ENCODE measurements at places on chromosomes 12 and 14. TPM values are rescaled to one million over a fixed set of nuclear protein-coding genes. Genes with fewer than 3 reads are reported as not detected.

GRCh38 chr12:69443916-69444315, 26.3 kb upstream of the FRS2 start:
- DNase-seq = no peak
- no peak overlapping the region for H3K27ac ChIP-seq
- no peak overlapping the region for H3K4me3 ChIP-seq

The OR4K15 gene
- not detected for total RNA-seq

DNA sequence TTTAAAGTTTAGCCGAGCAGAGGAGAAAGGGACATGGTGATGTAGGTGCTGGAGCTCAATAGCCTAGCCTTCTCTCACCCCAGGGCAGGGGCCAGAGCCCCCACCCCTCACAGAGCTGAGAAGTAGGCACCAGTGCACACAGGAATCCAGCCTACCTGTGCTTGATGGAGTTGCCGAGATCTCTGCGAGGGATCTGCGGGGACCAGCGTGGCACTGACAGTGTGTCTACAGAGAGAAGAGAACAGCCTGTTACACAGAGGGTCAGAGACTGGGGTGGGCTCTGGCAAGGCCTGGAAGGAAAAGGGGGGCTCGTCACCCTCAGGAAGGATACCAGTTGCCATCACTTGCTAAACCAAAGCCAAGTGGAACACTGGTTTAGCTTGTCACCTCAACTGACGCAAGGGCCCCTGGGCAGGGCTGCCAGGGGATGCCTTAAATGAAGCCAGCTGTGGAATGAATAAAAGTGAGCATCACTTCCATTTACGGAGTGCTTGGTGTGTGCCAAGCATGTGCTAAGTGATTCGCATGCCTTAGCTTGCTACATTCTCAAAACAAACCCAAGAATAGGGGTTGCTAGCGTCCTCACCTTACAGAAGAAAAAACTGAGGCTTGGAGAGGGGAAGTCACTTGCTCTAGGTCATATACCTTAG, 220.8 kb upstream of the NOS1 start:
- no peaks in the 10 kb centered on the region for H3K4me1 ChIP-seq
- no peak overlapping the region for H3K4me3 ChIP-seq
- H3K36me3 ChIP-seq = no peaks in the 10 kb centered on the region
- no peak overlapping the region for H3K27ac ChIP-seq

The MIP gene
- not detected for total RNA-seq

DNA sequence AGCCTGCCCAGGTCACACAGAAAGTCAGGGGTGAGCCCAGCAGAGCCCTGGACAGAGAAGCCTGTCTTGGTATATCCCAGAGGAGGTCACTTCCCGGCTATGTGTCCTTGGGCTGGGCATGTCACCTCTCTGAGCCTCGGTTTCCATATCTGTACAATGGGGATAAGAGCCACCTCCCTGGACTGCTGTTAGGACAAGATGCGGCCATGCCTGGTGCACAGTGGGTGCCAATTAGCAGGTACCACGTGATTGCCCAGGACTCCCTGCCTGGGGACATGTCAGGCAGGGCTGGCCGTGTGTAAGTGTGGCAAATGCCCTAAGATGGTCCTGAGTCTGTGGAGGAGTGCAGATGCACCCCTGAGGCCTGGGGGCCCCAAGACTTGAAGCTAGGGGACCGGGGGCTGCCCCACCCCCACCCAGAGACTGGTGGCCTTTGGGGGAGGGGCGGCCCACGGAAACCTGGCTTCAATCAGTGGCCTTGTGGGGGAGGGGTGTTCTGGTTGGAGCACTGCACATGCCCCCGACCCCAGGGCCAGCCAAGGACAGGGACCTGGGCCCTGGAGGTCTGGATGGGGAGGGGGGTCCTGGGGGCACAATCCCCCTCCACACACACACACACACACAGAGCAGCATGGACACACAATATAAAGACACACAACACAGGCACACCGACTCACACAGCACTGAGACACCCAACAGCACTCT, 878 bp downstream of the TMEM119 start:
- no peaks in the 10 kb centered on the region for H3K36me3 ChIP-seq
- H3K4me1 ChIP-seq = no peaks in the 10 kb centered on the region
- H3K27ac ChIP-seq = peak overlapping the region; percentile 46
- DNase-seq = no peak

GRCh38 chr12:56935157-56935556, 949 bp upstream of the SDR9C7 start:
- no peak overlapping the region for H3K27ac ChIP-seq
- H3K36me3 ChIP-seq = no peaks in the 10 kb centered on the region
- no peaks in the 10 kb centered on the region for H3K27me3 ChIP-seq
- H3K4me1 ChIP-seq = peaks cover 19% of the 10 kb centered on the region

- no peaks in the 10 kb centered on the region for H3K27me3 ChIP-seq
- H3K27ac ChIP-seq = peak overlapping the region; percentile 36
- H3K4me3 ChIP-seq = no peak overlapping the region
- H3K36me3 ChIP-seq = peaks cover 21% of the 10 kb centered on the region
- peaks cover 57% of the 10 kb centered on the region for H3K4me1 ChIP-seq
Observed at GRCh38 chr14:103514596-103515421, 7.8 kb downstream of the CKB start.

The KRT6C gene
- total RNA-seq = not detected

- H3K36me3 ChIP-seq = no peaks in the 10 kb centered on the region
- no peak for DNase-seq
- H3K27ac ChIP-seq = no peak overlapping the region
- H3K4me1 ChIP-seq = peaks cover 6% of the 10 kb centered on the region
Observed at GRCh38 chr14:88012495-88012894, 7.6 kb downstream of the GPR65 start.

The ADGRD1 gene
- total RNA-seq = 108 TPM

- peaks cover 4% of the 10 kb centered on the region for H3K27me3 ChIP-seq
- no peaks in the 10 kb centered on the region for H3K36me3 ChIP-seq
- H3K27ac ChIP-seq = peak overlapping the region; percentile 65
- DNase-seq = no peak
- peaks cover 75% of the 10 kb centered on the region for H3K4me1 ChIP-seq
Observed at GRCh38 chr12:54428050-54429013, 9.3 kb upstream of the ITGA5 start.

The ALDH2 gene
- total RNA-seq = 499 TPM

- H3K36me3 ChIP-seq = no peaks in the 10 kb centered on the region
- H3K4me1 ChIP-seq = peaks cover 17% of the 10 kb centered on the region
- no peak overlapping the region for H3K4me3 ChIP-seq
- H3K27me3 ChIP-seq = no peaks in the 10 kb centered on the region
Observed at GRCh38 chr12:95834572-95834971, 24.2 kb upstream of the SNRPF start.

GRCh38 chr12:96501133-96501761, 11.9 kb downstream of the CFAP54 start:
- no peaks in the 10 kb centered on the region for H3K27me3 ChIP-seq
- H3K36me3 ChIP-seq = no peaks in the 10 kb centered on the region
- H3K27ac ChIP-seq = peak overlapping the region; percentile 79
- H3K4me1 ChIP-seq = peaks cover 19% of the 10 kb centered on the region
- H3K4me3 ChIP-seq = no peak overlapping the region

GRCh38 chr12:6469092-6469491, 1.4 kb downstream of the VAMP1 start:
- no peak overlapping the region for H3K27ac ChIP-seq
- peak overlapping the region; percentile 87 for H3K4me3 ChIP-seq
- no peak for DNase-seq
- H3K4me1 ChIP-seq = peaks cover 47% of the 10 kb centered on the region
- H3K27me3 ChIP-seq = no peaks in the 10 kb centered on the region
- peaks cover 33% of the 10 kb centered on the region for H3K36me3 ChIP-seq

DNA sequence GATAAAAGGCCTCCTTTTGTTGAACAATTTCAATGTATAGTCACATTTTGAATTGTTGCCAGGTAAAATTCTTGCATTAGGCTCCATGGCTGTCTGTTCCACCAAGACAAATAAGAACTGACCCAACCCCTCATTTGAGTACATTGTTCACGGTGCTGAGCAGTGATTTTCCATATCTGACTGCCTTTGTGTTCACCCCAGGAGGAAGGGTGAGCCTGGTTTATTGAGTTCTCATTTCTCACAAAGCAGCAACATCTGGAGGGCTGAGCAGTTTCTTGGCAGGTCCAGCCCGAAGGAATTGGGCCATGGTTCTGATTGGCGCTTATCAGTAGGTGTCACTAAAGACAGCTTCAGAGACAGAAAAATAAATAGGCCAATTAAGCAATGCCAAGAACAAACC, 149.1 kb downstream of the BMP4 start:
- H3K36me3 ChIP-seq = no peaks in the 10 kb centered on the region
- DNase-seq = no peak
- no peak overlapping the region for H3K4me3 ChIP-seq
- no peaks in the 10 kb centered on the region for H3K27me3 ChIP-seq
- no peak overlapping the region for H3K27ac ChIP-seq

GRCh38 chr12:114163771-114164170, 197.6 kb upstream of the RBM19 start:
- no peaks in the 10 kb centered on the region for H3K27me3 ChIP-seq
- H3K27ac ChIP-seq = no peak overlapping the region
- no peak for DNase-seq
- H3K4me1 ChIP-seq = no peaks in the 10 kb centered on the region
- H3K36me3 ChIP-seq = no peaks in the 10 kb centered on the region
- H3K4me3 ChIP-seq = no peak overlapping the region

- no peak for DNase-seq
- no peaks in the 10 kb centered on the region for H3K36me3 ChIP-seq
- H3K4me1 ChIP-seq = peaks cover 10% of the 10 kb centered on the region
- H3K4me3 ChIP-seq = peak within 1 kb of the TSS; percentile 36
Observed at GRCh38 chr12:53974084-53975063, at the start of gene HOTAIR. TSS of gene HOTAIR (minus strand) at chr12:53974954.

The RNASE1 gene
- 694 TPM for total RNA-seq

DNA sequence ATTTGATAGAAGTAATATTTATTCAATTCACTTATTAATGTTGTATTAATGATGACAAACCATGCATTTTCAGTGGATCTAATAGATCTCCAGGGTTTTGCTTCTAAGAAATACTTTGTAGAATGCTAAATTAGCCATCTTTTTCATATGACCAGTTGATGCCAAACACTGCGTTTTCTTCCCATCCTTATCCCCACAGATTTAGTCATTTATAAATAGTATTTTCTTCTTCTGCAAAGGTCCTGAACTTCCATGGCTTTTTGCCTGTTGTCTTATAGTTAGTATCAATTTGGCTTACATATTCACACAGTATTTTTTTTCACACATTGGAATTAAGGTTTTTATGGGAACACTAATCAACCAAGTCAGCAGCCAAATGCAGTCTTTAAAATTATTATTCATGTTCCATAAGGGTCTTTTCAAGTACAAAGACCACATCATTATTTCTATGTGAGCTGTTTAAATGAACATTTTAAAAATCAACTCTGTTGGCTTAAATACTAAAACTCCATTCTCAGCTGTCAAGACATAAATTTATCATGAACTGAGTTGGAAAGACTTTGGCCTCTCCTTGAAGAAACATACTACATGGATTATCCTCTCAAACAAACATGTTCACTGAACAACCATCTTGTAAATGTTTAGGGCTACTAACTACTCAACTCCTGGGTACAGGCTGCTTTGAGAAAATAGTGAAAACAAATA, 1278.4 kb upstream of the FLRT2 start:
- H3K4me3 ChIP-seq = no peak overlapping the region
- H3K4me1 ChIP-seq = no peaks in the 10 kb centered on the region
- H3K27ac ChIP-seq = no peak overlapping the region
- no peaks in the 10 kb centered on the region for H3K36me3 ChIP-seq
- no peak for DNase-seq

- H3K27me3 ChIP-seq = no peaks in the 10 kb centered on the region
- H3K27ac ChIP-seq = no peak overlapping the region
- H3K36me3 ChIP-seq = no peaks in the 10 kb centered on the region
- no peak for DNase-seq
- H3K4me3 ChIP-seq = no peak overlapping the region
Observed at GRCh38 chr12:90076851-90077319, 368.2 kb upstream of the ATP2B1 start.

- H3K27me3 ChIP-seq = no peaks in the 10 kb centered on the region
- H3K36me3 ChIP-seq = no peaks in the 10 kb centered on the region
- DNase-seq = no peak
- H3K4me3 ChIP-seq = peak overlapping the region; percentile 32
- H3K27ac ChIP-seq = no peak overlapping the region
Observed at GRCh38 chr12:87661786-87662377, 367.3 kb downstream of the C12orf50 start.

The USP44 gene
- 17.8 TPM for total RNA-seq

The TRIM9 gene
- 0.92 TPM for total RNA-seq

DNA sequence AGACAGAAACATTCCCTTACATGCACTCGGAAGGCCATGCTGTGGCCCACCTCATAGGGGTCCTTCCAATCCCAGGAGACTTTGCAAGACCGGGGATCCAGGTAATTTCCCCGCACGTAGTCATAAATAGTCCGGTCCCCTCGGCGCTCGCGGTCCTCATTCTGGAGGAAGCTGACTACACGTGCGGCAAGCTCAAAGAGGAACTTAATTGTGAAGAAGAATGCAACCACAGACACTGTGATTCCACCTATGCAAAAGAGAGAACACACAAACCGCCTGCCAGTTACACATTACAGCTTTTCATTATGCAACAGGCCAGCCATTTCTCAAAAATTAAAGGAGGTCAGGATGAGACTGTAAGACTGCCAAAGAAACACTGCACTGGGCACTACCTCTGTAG, 28.4 kb downstream of the AREL1 start:
- H3K27me3 ChIP-seq = no peaks in the 10 kb centered on the region
- no peak overlapping the region for H3K27ac ChIP-seq
- peaks cover 83% of the 10 kb centered on the region for H3K36me3 ChIP-seq
- H3K4me1 ChIP-seq = peaks cover 6% of the 10 kb centered on the region

GRCh38 chr14:92783813-92784431, 10.2 kb upstream of the GOLGA5 start:
- DNase-seq = no peak
- H3K4me1 ChIP-seq = no peaks in the 10 kb centered on the region
- H3K27me3 ChIP-seq = no peaks in the 10 kb centered on the region

DNA sequence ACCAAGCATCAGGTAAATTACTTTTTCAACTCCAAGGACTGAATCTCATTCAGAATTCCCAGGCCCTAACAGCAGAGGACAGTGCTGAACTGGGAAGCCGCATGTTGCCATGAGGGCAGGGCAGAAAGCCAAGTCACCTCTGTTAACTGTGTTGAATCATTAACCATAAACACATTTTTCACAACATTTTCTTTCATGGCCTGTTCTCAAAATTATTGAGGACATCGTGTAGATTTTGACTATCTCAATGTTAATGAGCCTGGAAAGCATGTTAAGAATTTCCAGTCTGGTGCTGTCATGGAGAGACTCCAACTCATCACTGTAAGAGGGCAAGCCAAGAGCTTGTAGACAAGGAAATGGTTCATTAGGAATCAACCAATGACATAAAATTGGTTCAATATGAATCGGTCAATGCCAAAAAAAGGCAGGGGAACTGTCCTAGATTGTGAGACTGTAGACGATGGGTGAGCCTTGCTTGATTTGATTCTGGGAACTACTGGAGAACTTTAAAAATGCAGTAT, 33.7 kb downstream of the CPM start:
- no peaks in the 10 kb centered on the region for H3K27me3 ChIP-seq
- H3K4me3 ChIP-seq = no peak overlapping the region
- peaks cover 31% of the 10 kb centered on the region for H3K4me1 ChIP-seq
- peaks cover 14% of the 10 kb centered on the region for H3K36me3 ChIP-seq
- H3K27ac ChIP-seq = no peak overlapping the region

GRCh38 chr14:52913271-52913670, 37.6 kb downstream of the FERMT2 start:
- peaks cover 11% of the 10 kb centered on the region for H3K4me1 ChIP-seq
- H3K27ac ChIP-seq = no peak overlapping the region
- peaks cover 8% of the 10 kb centered on the region for H3K36me3 ChIP-seq
- no peak overlapping the region for H3K4me3 ChIP-seq
- DNase-seq = no peak

The SLC17A8 gene
- total RNA-seq = not detected
